ENCODE measurements at places on chromosomes 1 and 21.

- no peak for DNase-seq
These were observed 355.2 kb downstream of the PBX1 start for GRCh38 chr1:164914208-164914607.

- DNase-seq = no peak
These were observed 120.2 kb downstream of the MRPL39 start for GRCh38 chr21:25487046-25487594.

GRCh38 chr1:31970873-31971272, 32.7 kb upstream of the PTP4A2 start:
- no peak for DNase-seq

DNA sequence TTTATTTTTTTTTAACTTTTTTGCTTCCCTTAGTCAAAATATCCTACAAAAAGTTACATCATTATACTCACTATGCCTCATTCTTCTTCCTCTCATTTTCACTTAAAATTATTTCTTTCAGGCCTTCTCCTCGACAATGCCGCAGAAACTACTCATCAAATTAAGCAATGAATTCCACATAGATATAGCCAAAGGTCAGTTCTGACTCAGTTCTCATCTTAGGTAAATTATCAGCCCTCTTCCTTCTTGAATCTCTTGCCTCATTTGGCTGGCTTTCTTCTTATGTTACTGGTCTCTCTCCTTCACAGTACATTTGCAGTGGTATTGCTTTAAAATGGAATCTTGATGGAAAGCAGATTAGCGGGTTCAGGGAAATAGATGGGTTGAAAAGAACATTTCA, 260.7 kb upstream of the BRINP3 start:
- no peak for DNase-seq

DNA sequence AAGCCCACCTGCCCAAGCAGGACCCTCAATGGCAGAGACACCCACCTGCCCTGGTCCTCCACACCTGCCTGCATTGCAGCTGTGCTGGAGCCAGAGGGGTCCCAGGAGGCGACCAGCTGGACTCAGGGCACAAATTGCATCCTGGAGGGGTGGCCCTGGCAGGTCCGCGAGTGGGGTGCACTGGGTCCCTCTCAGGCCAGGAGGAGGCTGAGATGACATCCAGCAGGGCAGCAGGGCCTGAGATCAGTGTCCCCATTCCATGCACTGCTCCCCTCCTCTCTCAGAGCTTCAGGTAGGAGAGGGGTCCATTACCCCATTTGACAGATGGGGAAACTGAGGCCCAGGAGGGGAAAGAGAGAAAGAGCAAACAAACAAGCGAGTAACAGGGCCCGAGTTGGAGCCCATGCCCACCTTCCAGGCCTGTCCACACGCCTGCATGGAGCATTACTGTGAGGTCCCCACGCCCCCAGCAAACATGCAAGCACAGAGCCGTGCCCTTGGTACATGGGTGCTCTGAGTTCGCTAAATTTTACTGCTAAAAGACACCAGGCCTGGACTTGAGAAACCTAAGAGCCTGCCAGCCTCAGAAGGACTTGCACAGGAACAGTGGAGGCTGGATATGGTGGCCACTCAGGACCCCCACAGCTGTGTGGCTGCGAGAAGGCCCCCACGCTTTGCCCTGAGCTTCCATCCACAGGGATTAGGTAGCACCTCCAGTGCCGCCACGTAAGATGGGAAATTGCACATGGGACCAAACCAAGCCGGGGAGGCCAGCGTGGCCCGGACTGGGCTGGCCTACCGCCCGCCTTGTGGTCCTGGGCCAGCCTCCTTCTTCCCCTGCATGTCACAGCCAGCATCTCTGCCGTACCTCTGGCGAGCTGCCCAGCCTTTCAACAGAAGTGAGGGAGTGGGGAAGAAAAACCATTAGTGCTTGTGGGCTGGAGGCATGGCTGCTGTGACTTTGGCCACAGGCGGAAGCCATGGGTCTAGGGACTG, 7.4 kb downstream of the WNT3A start:
- DNase-seq = no peak

GRCh38 chr1:17472814-17473213, 33.3 kb upstream of the RCC2 start:
- DNase-seq = no peak

GRCh38 chr1:228902781-228903433, 167.6 kb downstream of the RHOU start:
- DNase-seq = peak; percentile 96

DNA sequence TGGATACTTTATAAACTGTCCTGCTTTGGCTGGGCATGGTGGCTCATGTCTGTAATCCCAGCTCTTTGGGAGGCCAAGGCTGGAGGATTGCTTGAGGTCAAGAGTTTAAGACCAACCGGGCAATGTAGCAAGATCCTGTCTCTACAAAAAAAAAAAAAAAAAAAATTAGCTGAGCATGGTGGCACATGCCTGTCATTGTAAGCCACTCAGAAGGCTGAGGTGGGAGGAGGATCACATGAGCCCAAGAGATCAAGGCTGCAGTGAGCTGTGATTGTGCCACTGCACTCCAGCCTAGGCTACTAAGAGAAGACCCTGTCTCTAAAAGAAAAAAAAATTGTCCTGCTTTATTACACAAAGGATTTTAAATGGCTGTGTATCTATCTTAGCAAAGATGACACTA, 95.2 kb downstream of the LBR start:
- no peak for DNase-seq

GRCh38 chr1:55706397-55706796, 491.2 kb upstream of the USP24 start:
- DNase-seq = no peak

All from NCI-H1694 (cell line).